ENCODE measurements at places on chromosomes 5 and 9. TPM values are rescaled to one million over a fixed set of nuclear protein-coding genes. Genes with fewer than 3 reads are reported as not detected.

- no peak for DNase-seq
Measured at GRCh38 chr9:80586786-80587330, 1015.1 kb downstream of the TLE4 start.

Gene TMEM232
- total RNA-seq: 3.7 TPM

DNA sequence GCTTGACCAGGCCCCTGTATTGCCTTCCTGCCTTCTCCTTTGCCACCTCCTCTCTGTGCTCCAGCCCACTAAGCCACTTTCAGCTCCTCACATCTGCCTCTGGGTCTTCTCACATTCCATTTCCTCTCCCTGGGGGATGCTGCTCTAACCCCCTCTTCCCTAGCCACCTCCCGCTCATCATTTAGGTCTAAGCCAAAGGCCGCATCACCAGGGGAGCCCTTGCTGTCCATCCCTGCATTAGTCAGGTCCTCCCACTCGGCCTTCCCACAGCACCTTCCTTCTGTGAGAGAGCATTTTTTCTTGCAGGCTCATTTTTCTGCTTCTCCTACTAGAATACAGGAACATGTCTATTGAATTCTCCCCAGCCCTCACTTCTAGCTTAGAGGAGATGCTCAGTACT, 72.6 kb upstream of the GALNT10 start:
- DNase-seq: no peak

- no peak for DNase-seq
Measured at GRCh38 chr5:147467973-147468508, 41.8 kb downstream of the DPYSL3 start.

DNA sequence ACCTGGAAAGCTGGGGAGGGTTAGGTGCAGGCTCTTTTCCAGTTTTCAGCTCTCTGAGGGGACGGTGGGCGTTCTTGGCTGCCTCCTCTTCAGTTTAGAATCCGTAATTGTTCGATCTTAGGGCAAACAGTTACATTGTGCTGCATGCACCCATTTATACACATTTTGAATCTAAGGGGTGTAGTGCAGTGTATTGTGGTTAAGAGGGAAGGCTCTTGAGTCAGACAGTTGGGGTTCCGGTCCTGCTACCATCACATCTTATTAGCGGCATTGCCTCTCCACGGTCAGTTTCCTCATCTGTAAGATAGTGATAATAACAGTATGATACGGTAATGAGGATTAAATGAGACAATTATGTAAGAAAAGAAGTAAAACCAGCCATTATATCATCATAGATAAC, 625 bp downstream of the EXOSC2 start:
- no peak for DNase-seq

DNA sequence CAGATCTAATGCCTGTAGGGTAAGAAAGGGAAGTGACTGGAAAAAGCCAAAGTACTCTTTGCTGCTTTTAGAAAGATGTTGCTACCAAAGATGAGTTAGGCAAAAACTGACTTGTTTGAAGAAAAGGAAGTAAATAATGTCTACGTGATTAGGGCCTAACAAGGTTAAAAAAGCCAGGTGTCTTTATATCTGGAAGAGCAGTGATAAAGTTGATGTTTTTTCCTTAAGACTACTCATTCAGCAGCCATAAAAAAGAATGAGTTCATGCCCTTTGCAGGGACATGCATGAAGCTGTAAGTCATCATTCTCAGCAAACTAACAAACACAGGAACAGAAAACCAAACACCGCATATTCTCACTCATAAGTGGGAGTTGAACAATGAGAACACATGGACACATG, 13.5 kb upstream of the AMACR start:
- no peak for DNase-seq

Gene FANCG
- 20.1 TPM for total RNA-seq

Data from skin of body (tissue), 3 donors.